Stimulated activated CD8-positive, alpha-beta memory T cell treated with anti-CD3 and anti-CD28 coated beads, Interleukin-12 subunit alpha, Interleukin-12 subunit beta, amount 100 ng/mL, for 4 hours (primary cell): ENCODE measurements at places on chromosomes 3 and 15.

DNA sequence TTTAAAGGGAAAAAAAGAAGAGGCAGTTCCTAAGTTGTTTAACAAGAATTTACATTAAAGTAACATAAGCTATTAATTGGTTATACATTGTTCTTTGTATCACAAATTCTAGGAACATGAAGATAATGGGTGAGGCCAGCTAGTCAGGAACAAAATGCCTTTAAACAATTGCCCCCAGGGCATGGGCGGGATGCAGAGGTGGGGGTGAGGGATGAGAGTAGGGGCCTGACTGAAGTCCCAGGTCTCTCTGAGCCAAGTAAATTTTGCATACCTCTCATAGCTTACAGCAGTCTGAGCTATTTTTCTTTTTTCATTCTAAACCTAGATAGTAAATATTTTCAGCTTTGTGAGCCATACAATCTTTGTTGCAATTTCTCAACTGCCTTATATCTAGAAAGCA lies 77.8 kb upstream of the RNU6-1 start:
- DNase-seq: no peak

DNA sequence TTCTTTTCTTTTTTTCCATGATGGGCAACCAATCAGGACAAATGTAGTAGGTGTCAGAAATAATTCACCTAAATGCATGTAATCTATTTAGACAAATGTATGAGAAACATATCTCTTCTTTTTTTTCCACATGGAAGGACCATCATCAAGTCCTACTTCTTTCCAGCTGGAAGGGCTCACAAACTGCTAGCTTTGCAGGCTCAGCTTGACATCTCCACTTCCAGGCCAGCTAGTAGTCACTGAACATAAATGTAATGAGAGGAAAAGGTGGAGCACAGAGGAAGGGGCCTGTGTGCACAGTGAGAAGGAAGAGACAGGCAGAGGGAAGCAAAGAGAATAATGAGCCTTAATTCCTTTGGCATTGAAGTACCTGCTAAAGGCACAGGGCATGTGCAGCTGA lies 504.9 kb downstream of the MCTP2 start:
- DNase-seq: no peak

- DNase-seq: no peak
Measured at GRCh38 chr15:46383978-46384377, 749.1 kb downstream of the SQOR start.

DNA sequence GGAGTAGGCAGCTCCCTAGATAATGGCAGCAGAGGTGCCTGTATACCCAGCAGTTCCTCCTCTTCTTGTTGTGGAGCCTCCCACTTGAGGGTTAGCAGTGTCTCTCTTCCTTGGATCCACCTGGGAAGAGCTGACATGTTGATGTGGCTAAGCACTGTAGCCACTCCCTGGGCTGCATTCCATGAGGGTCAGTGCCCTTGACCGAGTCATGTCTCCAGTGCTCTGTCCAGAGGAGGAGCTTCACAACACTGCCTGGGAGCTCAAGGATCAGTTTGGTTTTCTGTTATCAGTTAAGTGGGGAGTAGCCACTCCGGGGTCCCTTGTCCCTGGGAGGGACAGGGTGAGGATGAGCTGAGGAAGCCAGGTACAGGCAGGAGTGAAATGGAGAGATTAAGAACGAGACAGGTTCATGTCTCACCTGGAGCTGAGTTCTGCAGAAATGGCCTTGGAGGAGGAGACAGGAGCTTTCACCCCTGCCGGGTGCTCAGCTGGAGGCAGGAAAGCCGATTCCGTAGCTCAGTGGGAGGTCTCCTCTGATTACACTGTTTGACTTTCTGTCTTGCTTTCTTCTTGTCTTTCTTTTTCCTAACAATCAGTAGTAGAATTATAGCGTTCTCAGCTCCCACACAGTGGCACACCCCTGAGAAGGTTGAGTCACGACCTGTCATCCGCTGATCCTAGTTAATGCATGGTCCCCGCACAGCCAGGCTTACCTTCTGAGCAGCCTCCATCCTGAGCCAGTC lies 57.9 kb upstream of the SEC22A start:
- no peak for DNase-seq

GRCh38 chr3:54122324-54123002 lies at the start of gene CACNA2D3:
Gene CACNA2D3, plus strand, starts transcription at chr3:54122552.
- DNase-seq: no peak

GRCh38 chr3:17027318-17027717 lies 142.6 kb downstream of the PLCL2 start:
- DNase-seq: no peak

DNA sequence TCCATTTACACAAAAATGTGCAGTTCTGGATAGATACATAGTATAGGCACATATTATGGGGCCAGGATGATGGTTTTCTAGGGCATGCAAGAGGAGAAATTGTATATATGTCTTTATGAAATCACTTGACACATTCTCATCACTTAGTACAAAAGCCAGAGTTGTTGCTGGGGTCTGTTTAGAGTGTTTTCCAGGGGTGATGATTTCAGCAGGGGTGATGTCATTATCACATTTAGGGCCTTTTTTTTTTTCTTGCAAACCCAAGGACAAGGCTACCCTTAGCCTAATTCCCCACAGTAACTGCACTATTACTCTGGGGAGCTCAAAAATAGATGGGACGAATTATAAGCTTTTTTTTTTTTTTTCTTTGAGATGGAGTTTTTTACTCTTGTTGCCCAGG lies 3.6 kb downstream of the ZNF589 start:
- DNase-seq: no peak

DNA sequence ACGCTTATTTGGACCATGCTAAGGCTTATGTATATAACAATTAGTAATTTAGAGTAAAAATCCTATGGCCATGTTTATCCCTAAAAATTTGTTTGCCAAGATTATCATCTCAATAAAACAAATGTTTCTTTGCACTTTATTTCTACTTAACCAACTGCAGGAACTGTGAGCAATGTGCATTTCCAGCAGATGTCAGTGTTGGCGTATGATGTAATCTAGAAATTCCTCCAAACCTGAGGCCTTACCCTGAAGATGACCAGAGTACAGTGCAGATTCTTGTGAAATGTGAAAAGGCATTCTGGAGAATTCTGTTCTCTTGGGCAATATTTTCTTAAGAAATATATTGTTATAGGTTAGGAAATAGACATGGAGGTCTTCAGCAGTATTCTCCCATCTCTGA lies 205.9 kb downstream of the MBNL1 start:
- no peak for DNase-seq

- no peak for DNase-seq
Measured at GRCh38 chr15:96046620-96047240, 283.8 kb upstream of the NR2F2 start.

GRCh38 chr3:8523041-8523440 lies 21.4 kb downstream of the LMCD1 start:
- DNase-seq: no peak

DNA sequence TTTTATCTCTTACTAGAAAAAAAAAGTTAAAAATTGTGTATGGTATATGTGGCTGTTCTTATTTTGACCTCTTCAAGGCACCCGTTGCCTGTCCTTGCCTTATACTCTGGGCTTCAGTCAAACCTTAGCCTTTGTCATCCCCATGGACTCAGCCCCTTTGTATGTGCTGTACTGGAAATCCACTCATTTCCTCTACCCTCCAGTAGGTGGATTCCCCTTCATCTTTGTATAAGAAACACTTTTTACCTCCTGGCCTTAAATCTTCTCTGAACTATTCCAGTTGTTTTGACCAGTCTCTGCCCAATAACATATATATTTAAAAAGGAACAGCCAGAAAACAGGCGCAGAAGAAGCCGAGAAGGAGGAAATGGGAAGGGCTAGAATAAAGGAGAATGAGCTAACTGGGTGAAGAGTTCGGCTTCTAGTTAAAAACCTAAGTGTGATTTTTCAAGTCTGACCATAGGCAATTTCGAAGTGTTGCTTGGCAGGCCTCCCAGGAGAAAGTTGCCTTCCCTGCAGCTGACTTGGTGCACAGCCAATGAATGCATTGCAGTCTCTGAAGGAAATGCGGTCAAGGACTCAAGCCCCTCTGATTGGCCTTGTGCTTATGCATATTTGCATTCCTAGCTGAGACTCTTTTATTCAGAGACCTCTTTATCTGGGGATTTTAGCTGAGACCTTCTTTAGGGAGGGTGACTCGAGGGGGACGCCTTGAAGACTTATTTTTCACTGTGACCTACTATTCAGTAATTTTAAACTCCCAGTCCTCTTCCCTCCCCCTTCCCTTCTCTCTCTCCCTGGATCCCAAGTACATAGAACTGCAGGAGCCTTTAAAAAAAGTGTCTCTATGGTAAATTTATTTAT lies 277.4 kb downstream of the ROBO1 start:
- no peak for DNase-seq

GRCh38 chr3:120625159-120625586 lies 29.0 kb downstream of the NDUFB4 start:
- no peak for DNase-seq

DNA sequence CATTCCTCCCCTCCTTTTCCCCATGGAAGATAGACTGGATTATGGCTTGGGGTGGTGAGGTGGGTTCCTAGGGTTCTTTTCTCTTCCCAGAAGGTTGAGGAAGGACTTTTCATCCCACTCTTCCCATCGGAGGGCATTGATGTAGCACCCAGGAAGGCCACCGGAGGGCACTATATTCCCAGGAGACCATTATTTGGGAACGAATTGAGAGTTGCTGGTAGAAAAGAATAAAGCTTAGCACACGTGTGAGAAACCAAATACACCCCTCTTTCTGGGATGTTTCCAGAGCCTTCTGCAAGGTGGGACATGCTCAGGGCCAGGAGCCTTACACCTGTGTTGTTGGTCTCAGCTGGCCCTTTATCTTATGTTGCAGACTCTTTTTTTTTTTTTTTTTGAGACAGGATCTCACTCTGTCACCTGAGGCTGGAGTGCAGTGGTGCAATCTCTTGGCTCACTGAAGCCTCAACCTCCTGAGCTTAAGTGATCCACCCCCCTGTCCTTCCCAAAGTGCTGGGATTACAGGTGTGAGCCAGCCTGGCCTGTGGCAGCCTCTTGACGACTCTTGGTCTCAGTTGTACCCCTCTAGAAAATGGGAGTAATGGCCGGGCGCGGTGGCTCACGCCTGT lies 6.3 kb upstream of the CDC25A start:
- no peak for DNase-seq

- no peak for DNase-seq
Measured at GRCh38 chr3:153138276-153139210, 23.5 kb upstream of the RAP2B start.

- DNase-seq: no peak
Measured at GRCh38 chr3:143321058-143321769, 201.6 kb downstream of the CHST2 start.

DNA sequence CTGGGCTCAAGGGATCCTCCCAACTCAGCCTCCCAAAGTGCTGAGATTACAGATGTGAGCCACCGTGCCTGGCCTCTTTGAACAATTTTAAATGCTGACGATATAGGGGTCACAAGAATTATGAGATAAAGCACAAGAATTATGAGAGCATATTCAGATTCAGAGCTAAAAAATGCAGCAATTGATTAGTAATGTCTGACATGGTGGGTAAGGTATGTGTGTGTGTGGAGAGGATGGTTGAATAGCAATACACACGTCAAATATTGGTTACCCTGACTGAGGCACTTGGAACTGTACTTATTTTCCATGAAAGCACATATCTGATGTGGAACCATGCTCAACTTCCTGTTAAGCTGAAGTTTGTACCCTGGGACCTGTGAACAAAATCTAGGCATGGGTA lies 115.6 kb downstream of the EOMES start:
- DNase-seq: no peak

DNA sequence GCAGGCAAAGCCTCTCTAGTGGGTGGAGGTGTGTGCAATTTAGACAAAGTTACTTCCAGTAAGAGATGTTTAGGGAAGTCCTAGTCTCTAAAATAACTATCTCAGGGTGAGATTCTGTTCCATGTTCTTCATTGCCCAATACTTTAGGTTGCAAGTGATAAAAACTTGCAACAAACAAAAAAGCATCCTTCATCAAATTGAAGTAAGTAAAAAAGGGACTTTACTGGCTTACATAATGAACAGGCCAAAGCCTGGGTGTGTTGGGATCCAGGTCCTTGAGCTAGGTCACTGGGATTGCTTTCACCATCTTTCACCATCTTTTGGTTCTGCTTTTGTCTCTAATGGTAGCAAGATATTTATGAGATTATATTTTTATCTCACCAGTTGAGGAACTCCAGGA lies 38.3 kb downstream of the CX3CR1 start:
- DNase-seq: no peak

- DNase-seq: no peak
Measured at GRCh38 chr3:51721062-51721745, 14.3 kb downstream of the GRM2 start.

DNA sequence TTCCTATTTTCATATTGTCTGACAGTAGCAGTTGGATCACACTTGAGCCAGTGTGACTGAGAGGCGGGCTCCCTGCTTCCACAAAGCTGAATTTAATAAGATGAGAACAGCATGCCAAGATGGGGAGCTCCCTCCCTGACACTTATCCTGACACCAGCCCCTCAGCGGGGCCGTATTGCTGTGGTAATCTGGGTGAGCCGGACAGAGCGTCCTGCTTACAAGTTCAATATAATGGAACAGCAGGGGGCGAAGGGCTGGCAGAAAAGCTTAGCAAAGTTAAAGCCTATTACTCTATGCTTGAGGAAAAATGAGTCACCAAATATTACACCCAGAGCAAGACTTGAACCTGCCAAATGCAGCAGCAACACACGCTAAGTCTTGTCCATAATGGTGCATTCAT lies 163.8 kb upstream of the CMC1 start:
- no peak for DNase-seq

DNA sequence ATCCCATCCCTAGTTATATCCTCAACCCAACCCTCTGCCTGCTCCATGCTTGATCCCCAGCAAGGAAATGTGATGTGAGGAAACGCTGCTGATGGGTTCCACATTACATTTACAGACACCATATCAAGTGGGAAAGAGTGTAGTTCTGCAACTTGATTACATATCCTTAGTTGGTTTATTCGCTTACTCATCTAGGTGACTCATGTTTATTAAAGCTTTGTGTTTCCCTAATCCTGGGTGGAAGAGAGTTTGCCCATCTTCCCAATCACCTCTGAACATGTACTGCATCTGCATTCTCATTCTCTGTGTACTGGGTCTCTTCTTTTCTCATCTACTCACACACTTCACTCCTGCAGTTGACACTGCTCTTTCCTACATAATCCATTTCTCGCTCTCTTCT lies 91.7 kb upstream of the PDZRN3 start:
- no peak for DNase-seq

GRCh38 chr3:118980832-118981231 lies 53.8 kb downstream of the IGSF11 start:
- no peak for DNase-seq

DNA sequence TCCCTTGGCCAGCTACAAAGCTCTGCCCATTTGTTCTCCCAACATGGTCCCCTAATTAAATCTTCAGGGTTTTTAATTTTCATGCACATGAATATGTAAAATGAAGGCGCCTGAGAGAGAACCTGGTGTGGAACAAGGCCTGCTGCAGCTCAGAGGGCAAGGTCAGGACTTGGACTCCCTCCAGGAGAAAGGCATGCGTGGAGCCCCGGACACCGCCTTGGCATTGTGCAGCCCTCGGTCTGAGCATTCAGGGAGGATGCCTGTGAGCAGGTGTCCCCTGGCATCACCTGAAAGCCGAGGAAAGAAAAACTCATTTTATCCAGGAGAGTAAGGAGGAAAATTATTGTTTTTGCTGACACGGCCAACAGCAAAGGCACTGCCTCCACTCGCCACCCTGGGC lies 33.8 kb upstream of the EPHB1 start:
- DNase-seq: no peak
